ENCODE measurements at places on chromosomes 2 and 18. TPM values are rescaled to one million over a fixed set of nuclear protein-coding genes. Genes with fewer than 3 reads are reported as not detected.

AMER3 gene
- total RNA-seq, result not detected

LRRC30 gene
- not detected for total RNA-seq

WDPCP gene
- total RNA-seq, result 11.6 TPM

SERPINB3 gene
- total RNA-seq, result 0.07 TPM

LIMS3 gene
- total RNA-seq, result 4.2 TPM

KIF5C gene
- total RNA-seq, result 0.10 TPM

ZNF532 gene
- 57.8 TPM for total RNA-seq

TAF1B gene
- 22.4 TPM for total RNA-seq
